ENCODE measurements at places on chromosomes 4 and X.

DNA sequence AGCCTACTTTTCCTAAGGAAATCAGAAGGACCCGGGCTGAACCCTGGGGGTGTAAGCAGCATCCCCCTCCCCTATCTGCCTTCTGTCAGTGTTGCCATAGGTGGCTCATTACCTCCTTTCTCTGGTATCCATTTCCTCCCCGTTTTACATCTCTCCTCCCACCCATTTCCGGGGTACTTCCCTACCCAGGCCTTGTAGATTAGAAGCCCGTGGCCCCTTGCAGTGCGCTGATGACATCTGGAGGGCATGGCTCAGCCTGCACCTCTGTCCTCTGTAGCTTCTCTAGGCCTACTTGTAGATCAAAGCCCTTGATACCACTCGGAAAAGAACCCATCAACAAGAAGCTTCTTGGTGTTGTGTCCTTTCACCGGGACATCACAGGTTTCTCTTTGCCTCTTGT is 71.8 kb downstream of the NBDY start:
- DNase-seq, result no peak

DNA sequence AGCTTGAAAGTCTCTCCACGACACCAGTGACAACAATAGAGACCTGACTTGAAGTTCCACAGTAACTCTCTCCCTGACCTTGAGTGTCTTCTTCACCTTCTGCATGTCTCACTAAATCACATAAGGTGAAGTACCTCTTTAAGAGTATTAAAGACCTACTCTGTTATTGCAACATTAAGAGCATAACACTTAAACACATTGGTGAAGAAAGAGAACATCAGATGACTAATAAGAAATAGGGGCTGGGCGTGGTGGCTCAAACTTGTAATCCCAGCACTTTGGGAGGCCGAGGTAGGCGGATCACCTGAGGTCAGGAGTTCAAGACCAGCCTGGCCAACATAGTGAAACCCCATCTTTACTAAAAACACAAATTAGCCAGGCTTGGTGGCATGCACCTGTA is 33.9 kb upstream of the MAPK10 start:
- DNase-seq, result no peak

DNA sequence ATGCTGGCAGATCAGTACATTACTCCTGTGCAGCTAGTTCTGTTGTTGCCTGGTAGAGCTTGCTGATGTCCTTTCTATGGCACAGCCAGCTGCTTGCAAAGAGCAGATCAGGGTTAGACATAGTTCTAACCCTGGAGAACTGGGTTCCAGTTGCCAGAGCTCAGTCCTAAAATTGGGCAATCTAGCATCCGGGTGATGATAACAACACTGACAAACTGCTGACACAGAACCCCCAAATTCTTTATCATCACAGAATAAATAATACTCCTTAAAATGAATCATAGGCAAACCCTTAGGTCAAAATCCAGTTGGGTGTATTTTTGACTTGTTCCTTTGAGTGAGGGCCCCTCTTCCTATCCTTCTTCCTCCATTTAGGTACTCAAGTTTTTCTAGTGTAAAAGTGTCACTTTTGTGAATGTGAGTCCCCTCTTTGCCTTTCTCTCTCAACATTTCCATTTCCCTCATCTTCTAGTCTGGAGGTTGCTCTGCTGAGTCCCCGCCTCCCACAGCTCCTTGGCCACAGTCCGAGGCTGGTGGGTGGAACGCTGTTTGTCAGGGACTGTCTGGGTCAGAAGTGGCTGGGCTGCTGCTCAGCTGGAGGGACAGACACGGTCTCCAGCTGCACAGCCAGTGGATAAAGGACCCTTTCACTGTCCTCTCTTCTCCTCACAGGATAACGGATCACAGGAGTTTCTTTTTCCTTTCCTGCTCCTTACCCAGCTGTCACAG is 93.6 kb upstream of the RASGEF1B start:
- peak; percentile 67 for DNase-seq

- DNase-seq, result no peak
These were observed 20.7 kb downstream of the SLIT2 start for GRCh38 chr4:20272411-20272872.

DNA sequence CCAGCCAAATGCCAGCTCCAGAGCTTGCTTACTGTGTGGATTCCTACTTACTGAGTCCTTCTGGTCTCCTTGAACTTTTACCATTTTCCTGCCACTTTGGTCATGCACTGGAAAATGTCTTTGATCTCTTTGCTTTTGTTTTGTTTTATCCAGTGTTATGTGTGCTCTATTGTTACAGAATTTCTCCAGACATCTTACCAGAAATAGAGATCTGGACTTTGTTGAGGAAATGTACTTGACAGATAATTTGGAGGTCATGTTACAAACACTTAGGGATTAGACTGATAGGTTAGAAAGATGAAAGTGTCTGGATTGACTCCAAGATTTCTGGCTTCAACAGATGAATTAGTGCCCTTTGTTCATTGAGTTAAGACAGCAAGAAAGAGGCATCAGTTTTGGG is 5.7 kb upstream of the ZNF330 start:
- no peak for DNase-seq

DNA sequence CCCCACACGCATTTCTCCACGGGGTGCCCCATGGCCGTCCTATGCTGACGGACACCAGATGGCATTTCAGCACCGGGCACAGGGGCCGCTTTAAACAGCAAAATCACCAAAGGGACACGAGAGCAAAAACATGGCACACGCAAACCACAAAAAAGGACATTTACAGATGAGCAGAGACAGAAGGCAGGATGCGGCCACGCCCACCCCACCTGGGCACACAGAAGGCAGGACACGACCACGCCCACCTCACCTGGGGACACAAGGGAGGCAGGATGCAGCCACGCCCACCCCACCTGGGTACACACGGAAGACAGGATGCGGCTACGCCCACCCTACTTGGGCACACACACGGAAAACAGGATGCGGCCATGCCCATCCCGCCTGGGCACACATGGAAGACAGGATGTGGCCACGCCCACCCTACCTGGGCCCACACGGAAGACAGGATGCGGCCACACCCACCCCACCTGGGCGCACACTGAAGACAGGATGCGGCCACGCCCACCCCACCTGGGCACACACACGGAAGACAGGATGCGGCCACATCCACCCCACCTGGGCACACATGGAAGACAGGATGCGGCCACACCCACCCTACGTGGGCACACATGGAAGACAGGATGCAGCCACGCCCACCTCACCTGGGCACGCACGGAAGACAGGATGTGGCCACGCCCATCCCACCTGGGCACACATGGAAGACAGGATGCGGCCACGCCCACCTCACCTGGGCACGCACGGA is 69.1 kb downstream of the FAM53A start:
- DNase-seq, result no peak

DNA sequence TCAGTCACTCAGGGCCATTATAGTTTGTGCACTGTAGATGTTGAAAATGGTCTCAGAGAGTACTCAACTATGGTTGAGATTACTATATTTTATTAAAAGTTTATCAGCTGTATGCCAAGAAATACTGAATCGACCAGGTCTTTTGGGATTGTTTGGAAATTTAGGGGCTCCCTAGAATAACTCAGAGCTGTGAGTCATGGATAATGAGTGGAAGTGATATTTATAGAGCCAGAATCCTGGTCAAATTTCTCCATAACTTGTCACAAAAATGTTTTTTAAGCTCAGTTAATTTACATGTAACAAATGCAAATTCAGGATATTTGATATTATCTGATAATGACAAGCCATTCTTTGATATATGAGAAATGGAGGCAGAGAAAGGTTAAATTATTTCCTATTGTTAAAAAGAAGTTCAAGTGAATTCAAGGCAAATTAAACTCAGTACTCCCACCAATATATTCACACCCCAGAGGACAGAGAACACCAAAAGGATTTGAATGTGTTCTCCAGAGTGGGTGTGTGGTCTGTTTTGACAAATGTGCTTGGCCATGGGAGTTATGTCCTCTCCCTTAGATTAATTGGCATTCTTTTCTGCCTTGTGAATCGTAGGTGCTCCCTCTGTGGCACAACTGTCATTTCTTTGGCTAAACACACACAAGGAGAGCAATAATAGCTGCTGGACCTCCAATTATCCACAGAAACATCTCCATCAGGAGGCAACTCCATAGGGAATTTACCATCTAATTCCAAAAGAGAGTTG is 37.7 kb downstream of the ARHGAP24 start:
- DNase-seq, result no peak

DNA sequence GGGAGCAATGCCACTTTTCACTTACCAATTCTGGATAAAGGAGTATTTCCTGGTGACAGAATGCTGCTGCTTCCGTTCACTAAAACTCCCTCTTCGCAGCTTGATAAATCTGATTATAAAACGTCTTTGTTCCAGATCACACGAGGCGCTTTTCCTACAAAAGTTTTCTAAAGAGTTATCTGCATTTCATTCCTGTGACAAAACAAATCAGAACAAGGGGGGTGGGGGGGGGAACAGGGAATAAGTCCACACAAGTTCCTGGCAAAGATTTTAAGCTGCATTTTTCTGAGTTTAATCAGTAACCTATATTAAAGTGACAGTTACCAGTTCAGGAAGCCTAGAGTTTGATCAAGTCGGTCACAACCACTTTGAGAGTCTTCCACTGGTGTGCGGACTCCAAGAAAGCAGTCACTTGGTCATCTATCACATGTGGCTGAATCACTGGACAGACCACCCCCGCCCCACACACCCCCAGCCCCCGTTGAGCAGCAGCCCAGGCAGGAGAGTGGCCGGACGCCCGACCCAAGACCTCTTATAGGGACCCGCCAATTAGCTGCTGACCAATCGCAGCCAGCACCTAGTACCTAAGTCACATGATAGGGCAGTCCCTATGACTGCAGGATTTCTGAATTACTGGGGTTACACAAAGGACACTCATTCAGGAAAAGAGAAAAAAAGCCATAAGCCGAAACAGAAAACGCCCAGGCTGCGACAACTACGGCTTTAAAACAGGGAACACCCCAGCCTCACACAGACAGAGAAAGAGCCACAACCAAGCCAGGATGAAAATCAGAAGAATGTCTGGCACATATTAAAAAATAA is 569.3 kb upstream of the DIPK2B start:
- DNase-seq, result peak; percentile 63

- DNase-seq, result no peak
These were observed 37.0 kb downstream of the STK26 start for GRCh38 chrX:132059973-132060540.

GRCh38 chr4:94559351-94559806 is 107.6 kb downstream of the PDLIM5 start:
- no peak for DNase-seq

DNA sequence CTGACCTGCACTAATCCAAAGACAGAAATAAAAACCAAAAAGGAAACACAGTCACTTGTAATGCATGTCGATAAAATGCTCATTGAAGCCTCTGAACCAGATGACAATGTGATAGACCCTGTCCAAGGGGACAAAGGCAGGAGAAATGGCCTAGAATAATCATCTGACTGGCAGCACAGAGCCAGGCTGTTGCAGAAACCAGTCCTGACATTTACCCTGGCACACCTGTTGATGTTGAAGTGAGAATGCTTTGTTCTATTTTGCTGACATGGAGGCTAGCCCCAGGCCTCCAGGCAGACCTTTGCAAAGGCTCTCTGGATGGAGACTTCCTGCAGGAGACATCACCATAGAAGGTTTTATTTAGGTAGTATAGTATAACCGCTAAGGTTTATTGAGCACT is 41.0 kb downstream of the TFDP3 start:
- DNase-seq, result no peak

DNA sequence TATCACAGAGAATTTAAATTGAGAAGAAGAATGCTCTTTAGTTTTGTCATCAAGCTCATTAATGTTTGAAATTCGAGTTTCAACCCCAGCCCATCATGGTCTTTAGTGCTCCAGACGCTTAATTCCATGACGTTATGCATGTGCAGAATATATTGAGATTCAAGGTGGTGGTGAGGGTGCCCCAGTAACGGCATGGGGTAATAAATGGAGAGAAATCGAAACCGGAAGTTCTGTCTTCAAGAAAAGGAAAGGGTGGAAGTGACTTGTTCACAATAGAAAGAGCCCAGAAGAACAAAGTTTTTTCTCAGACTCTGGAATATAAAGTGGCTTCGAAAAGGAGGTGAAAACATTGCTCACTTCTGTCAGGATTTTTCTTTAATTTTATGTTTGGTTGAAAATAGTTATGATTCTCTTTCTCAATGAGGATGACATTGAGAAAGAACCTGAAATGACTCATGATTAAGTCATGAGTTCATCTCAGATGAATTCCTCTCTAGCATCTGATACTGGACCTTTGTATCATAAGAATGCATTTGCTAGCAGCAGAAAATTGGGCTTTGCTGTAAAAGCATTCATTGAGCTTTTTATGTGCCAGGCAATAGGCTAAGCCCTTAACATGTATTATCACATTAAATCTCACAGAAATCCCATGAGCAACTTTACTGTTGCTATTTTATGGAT is 779 bp upstream of the DDX60L start:
- DNase-seq, result peak; percentile 26

- DNase-seq, result no peak
These were observed 3.3 kb upstream of the BBS7 start for GRCh38 chr4:121873604-121874003.

DNA sequence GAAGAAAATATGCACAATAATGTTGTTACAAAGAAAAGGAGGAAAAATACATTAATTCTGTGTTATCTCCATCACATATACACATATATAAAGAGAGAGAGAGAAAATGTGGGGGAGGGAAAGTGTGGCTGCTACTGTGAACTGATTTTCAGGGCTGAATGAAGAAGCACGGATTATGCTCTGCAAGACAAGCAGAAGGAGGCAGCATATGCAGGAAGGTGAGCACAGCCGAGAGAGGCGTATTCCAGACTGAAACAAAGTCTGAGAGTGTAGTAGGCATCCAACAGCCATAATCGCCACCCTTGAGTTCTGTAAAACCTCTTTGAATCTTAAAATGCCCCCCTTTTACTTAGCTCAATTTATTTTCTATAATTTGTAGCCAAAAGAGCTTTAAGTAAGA is 1081.8 kb upstream of the GRID2 start:
- no peak for DNase-seq

DNA sequence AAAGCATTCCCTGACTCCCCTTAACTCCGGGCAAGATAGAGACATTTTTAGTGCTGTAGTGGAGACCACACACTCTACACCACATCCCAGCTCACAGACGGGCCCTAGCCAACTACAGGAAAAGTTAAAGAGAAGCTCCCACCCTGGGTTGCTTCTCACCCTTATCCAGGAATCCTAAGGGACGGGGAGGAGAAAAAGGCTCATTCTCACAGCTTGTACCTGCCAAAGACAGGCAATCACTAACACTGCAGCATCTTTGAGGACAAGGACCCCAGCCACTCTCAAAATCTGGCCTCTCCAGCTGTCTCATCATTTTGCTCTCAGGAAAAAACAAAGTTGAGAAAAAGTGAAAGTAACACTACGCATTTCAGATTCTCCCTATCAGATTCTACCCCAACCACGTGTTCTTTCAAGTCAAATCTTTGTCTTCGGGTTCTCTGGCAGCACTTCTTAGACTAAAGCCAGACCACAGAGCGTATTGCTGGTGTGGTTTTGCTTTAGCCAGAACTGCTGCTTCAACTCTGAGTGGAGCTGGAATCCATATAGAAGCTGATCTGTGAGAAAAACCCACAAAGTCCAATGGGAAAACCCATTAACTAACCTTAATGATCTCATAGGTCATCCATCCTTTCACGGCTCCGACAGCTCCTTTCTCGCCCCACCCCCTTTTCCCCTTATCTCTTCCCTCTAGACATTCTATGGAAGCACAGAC is 605.9 kb upstream of the DIPK2B start:
- DNase-seq, result no peak

Data from mucosa of gallbladder (tissue), 1 donor.